Stomach (tissue), 19 donors: ENCODE measurements at places on chromosomes 4 and X. TPM values are rescaled to one million over a fixed set of nuclear protein-coding genes. Genes with fewer than 3 reads are reported as not detected.

- no peak for DNase-seq
Observed at GRCh38 chr4:86452422-86452891, 92.6 kb upstream of the MAPK10 start.

GRCh38 chr4:5889002-5889696, 3.7 kb downstream of the CRMP1 start:
- no peak for DNase-seq

DNA sequence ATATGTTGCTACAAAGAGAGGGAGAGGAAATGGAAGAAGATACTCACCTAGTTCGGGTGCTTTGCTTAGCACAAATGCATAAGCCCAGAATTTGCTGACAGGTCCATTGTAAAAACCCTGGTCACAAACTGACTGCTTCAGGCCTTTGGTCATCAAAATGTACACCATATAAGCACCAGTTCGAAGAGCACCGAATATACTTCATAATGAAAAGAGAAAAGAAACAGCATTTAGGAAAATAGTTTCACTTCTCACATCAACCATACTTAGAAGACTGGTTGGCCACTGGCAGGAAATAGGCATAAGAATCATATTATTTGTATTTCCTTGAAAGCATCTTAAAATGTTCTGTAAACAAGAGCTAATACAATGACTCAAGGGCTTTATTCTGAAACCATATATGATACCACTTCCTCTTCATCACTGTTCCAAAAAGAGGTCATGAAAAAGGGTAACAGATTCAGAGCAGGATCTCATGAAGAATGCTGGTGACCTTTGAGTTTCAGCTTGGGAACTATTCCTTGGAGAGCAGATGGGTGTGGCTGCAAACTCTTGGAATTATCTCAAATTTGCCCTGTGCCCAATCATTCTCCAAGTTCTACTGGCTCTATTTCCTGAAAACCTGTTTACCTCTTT, 138.7 kb downstream of the ELOVL6 start:
- peak; percentile 44 for DNase-seq

- no peak for DNase-seq
Observed at GRCh38 chr4:74631988-74632387, 162.3 kb downstream of the BTC start.

The ABCE1 gene
- total RNA-seq: 20.0 TPM

GRCh38 chr4:74675673-74676279, 118.5 kb downstream of the BTC start:
- DNase-seq: no peak

The ODAM gene
- not detected for total RNA-seq

The AFF2 gene
- total RNA-seq: not detected
